ENCODE measurements at places on chromosomes 2 and 18. TPM values are rescaled to one million over a fixed set of nuclear protein-coding genes. Genes with fewer than 3 reads are reported as not detected.

The EFEMP1 gene
- 5.1 TPM for total RNA-seq

The CLK1 gene
- total RNA-seq = 65.5 TPM

The RPL37A gene
- 845 TPM for total RNA-seq

The XDH gene
- 0.32 TPM for total RNA-seq

The GCG gene
- total RNA-seq = not detected

The TRIM43 gene
- not detected for total RNA-seq

The SCYGR4 gene
- not detected for total RNA-seq

The FLACC1 gene
- 1.8 TPM for total RNA-seq
